ENCODE measurements at places on chromosomes 6 and 20.

- DNase-seq = no peak
Measured at GRCh38 chr6:23929201-23929600, 196.8 kb upstream of the NRSN1 start.

GRCh38 chr6:15689586-15690482, 27.0 kb upstream of the DTNBP1 start:
- DNase-seq = no peak

GRCh38 chr6:63448229-63448628, 124.1 kb upstream of the LOC128125822 start:
- no peak for DNase-seq

- DNase-seq = no peak
Measured at GRCh38 chr6:14596410-14596809, 478.8 kb downstream of the CD83 start.

GRCh38 chr20:43778375-43778774, 51.6 kb upstream of the GTSF1L start:
- no peak for DNase-seq

- no peak for DNase-seq
Measured at GRCh38 chr6:119902681-119903080, 553.1 kb upstream of the MAN1A1 start.

- no peak for DNase-seq
Measured at GRCh38 chr6:92329208-92329847, 1090.0 kb downstream of the EPHA7 start.

DNA sequence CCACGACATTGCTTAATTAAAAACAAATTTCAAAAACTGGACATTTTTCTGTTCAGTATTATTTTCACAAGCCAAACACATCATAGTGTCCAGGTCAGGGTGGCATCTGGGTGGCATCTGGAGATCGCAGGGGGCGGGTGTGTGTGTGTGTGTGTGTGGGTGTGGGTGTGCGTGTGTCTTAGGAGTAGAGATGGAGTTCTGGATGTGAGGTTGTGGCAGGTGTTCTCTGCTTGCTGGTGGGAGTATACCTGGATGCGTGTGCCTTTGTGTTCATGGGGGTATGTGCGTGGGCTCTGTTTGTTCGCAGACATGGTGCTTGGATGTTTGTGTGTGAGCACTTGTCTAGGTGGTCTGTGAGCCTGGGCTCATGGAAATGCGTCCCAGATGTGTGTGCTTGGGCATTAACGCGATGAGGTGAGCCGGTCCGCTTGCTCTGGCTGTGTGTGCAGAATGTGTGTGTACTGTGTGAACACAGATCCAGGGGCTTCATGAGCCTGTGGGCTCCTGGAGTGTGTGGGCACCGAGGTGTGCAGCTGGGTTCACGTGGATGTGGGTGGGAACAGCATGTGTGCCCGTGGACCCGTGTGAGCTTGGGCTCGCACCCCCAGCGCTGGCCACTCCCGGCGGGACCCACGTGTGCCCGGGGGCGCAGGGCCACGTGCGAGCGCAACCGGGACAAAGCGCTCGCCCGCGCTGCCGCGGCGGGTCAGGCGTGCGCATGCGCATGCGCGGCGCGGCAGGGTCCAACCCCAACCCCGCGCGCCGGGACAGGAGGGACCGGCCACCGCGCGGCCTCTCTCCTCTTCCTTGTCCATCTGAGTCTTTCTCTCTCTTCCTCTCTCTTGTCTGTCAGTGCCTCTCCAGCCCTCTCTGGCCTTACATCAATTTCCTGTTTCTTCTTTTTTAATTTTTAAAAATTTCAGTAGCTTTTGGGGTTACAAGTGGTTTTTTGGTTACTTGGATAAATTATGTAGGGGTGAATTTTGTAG, 60.4 kb downstream of the SRC start:
- no peak for DNase-seq

- DNase-seq = no peak
Measured at GRCh38 chr6:2376429-2377355, 131.3 kb upstream of the GMDS start.

DNA sequence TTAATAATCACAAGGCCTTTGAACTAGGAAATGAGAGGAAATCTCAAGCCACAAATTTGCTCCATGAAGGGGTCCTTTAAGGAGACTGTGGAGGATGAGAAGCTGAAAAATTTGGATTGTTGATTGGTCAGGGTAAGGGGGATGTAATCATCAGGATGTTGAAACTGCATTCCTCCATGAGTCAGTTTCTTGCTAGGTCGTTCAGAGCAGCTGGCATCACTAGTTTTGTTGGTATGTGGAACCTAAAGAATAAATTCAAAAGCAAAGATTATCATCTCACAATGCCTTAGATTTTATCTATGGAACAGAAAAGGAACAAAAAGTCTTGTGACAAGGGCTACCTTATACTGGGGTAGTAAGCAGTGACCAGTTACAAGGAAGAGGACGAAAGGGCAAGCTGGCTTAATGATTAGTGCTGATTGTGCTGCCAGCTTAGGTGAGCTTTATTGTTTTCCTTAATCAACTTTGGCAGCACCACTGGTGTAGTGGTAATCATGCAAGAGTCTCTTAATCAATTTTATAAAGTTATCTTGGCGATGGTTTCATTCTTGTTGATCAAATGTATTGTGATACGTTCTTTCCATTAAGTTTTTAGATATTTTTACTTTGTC, 36.6 kb downstream of the CRISP2 start:
- DNase-seq = no peak

DNA sequence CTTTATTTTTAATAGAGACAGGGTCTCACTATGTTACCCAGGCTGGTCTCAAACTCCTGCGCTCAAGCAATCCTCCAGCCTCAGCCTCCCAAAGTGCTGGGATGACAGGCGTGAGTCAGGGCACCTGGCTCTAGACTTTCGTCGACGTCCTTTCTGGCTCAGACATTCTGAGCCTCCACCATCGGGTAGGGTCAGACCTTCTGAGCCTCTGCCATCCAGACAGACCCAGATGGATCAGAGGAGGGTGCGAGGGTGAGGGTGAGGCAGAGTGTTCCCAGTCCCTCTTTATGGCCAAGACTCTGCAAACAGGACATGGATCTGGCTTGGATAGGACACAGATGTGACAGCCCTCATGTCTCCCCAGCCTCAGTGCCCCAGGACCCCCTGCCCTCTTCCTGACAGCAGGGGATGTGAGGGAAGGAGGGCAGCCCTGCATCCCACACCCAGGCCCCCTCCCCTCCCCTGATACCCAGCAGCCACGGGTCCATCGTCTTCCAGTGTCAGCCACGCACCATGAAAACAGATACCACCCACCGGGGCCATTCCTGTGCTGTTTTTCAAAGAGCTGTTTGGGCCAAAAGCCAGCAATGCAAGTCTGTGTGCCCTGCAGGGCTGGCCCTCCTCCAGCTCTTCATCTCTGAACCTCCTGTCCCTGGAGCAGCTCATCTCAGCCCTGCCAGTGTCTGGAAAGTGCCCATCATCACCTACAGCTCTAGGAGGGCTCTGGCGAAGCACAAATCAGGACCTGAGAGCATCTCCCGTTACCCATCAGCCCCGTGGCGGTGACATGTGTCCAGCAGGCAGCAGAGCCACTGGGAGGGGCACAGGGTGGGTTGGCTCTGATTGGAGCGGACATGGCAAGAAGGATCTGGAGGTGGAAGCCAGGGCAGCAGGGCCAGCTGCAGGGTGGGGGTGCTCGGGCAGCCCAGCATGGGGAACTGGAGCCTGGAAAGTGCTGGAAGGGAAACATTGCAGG, 208.4 kb downstream of the PREX1 start:
- no peak for DNase-seq

GRCh38 chr20:24819331-24819965, 129.6 kb upstream of the CST7 start:
- DNase-seq = no peak

DNA sequence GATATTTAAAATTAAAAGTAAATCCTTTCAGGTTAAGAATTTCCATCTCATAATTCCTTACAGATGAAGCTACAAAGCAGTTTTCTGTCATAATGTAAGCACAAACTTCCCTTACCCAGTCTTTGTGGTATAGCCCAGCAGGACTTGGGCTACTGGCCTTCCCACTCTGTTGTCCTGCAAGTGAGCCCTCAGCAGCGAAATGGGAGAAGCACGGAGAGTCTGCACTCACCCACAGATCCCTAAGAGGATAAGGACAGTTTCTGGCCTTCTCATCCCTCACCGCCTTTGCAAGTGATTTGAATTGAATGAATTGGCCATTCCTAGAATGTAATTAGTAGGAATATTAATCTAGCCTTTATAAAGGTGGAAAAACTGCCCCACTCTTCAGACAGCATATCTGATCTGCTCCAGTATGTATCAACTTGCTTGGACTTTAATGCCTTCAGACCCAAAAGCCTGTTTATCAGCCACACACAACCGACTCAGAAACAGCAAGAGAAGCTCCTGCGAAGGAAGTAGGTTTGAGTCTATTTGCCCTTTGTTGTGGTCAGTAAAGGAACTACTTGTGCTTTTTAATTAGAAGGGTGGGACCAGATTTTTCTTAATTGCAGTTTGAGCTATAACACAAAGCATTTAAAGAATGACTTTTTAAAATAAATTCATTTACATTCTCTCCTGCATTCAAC, 29.9 kb upstream of the PRDM1 start:
- DNase-seq = no peak

DNA sequence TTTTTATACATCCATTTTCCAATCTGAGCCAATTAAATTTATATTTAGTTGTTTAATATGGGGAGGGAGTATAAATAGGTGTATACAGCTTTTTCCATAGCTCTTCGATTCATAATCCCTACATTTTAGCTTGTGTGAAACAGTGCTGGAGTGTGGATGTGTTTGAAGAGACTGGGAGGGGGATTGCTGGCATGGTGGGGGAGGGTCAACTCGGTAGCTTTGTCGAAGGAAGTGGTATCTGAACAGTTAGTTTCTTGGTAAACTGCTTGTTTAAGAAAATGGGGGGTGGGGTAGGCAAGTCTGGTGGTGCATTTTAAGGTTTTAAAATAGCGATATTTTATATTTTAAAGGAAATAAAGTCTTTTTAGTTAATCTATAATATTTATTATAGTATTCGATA, 1.4 kb upstream of the LIN28B start:
- DNase-seq = no peak

DNA sequence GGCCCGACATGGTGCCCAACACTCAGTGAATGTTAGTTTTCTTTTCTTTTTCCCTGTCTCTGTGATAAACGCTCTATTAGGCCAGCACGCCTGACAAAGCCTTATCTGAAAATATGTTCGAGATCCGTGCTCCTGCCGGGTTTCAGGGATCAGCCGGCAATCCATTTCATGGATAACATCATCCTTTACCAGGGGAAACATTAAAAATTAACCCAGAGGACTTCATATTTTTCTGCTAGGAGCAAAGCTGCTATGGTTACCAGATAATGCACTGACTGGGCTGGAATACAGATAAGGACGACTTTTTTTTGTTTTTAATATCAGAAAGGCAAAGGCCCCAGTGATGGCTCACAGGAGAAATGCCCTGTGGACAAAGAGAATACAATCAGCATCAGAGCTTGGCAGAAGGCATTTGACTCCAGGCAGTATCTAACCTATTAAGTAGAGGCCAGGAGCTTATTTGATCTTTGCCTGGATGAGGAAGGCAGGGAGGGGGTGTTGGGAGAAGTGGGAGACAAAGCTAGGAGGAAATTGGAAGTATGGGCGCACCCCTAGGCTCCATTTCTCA, 482.0 kb upstream of the CHD6 start:
- DNase-seq = no peak

GRCh38 chr20:43550456-43550855, 8.4 kb upstream of the SGK2 start:
- DNase-seq = no peak
